ENCODE measurements at places on chromosomes 1 and 21.

DNA sequence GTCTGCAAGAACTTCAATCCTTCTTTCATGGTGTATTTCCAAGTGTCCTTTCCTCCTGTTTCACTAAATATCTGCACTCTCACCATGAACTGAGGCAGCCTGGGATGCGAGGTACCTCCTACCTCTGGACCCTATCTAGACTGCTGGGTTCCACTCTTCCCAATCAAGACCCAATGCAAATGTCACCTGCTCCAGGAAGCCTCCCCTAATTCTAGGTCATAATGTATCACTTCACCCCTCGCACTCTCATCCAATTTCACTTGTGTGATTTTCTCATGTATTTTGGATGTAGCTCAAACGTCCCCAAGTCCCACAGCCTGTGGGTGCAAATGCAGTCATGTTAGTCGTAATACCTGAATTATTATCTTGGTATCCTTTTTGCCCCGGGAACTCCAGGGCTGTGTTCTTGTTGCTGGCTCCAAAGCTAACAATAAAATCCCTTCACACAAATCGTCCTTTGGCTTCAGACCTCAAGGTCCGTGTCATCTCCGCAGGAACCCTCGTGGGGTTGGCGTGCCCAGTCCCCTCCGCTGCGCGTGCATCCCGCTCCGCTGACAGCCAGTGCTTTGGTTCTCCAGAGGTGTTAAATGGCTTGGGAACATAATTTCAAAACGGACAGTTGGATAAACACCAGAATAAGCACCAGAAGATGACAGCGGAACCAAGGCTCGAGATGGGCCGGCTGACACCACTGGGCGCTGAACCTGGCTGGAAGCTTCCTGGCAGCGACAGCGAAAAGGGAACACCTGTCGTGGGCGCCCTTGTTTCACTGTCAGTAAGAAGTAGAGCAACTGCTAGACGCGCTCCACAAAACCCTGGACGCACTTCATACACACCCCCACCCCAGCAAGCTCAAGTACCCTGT, 1.0 kb upstream of the BACH1 start:
- no peak for DNase-seq

GRCh38 chr1:54014009-54014629, 3.9 kb downstream of the LDLRAD1 start:
- DNase-seq: no peak

DNA sequence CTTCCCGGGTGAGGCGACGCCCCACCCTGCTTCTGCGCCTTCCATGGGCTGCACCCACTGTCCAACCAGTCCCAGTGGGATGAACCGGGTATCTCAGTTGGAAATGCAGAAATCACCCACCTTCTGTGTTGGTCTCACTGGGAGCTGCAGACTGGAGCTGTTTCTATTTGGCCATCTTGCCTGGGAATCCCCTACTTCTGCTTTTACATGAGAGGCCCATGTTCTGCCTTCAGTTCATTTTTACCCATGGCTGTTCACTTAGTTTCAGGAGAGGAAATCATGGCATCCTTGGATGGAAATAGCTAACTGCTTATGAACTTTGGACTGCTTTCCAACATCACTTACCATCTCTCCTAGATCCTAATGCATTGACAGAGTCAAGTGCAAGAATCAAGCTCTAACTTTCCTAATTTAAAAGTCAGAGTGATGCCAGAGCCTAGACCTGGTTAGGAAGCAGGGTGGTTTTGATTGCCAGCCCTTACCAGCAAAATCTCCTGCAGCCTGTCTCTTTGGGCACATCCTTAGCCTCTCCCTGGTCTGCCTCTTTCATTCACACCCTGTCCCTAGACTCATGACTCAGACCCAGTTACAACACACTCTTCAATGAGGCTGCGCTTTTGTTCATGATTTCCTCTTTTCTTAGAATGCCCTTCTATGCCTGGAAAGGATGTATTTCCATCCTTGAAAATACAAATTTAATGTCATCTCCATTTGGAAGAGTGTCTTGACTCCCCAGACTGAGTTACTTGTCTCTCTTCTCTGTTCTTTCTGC, 137.2 kb downstream of the KCTD3 start:
- DNase-seq: no peak

DNA sequence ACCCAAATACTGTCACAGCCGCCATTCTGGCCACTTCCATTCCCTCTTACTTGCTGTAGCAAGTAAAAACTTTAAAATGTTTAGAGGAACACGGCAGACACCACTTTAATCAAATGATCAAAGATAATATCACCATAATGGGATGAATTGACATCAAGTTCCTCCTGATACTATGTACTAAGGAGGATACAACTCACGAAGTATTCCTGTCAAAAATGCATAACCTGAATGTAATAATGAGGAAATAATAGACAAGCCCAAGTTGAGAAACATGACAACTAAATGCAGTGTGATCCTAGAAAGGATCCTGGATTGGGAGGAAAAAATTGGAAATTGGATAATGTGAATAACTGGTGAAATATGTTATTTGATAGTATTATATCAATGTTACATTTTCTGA, 3.9 kb downstream of the KDF1 start:
- DNase-seq: no peak

GRCh38 chr1:182229921-182230491, 161.6 kb downstream of the GLUL start:
- peak; percentile 56 for DNase-seq

DNA sequence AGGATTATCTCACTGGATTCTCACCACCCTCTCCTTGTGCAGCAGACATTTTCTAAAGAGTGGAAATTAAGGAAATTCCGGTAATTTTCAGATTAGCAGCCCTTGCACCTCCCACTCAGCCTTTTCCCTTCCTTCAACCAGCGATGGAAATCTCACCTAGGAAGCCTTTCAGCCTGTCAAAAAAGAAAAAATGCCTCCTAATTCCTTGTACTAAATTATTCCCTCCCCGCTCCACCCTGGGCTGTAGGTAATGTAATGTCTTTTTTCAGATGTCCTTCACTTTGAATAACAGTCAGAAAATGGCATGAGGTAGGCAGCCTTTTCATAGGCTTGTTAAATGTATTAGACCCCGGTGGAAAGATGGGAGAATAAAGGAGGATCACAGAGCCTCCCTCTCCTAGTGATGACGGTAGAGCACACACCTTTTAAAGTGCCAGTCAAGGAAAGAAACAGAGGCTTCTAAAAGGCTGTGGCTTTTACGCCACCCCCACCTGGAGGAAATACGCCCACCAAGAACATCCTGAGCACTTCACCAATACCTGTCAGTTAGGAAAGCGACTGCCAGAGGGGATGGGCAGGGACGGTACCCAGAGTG, 62.8 kb upstream of the NEK2 start:
- no peak for DNase-seq

GRCh38 chr1:3763351-3764125, 9.0 kb upstream of the SMIM1 start:
- DNase-seq: no peak

DNA sequence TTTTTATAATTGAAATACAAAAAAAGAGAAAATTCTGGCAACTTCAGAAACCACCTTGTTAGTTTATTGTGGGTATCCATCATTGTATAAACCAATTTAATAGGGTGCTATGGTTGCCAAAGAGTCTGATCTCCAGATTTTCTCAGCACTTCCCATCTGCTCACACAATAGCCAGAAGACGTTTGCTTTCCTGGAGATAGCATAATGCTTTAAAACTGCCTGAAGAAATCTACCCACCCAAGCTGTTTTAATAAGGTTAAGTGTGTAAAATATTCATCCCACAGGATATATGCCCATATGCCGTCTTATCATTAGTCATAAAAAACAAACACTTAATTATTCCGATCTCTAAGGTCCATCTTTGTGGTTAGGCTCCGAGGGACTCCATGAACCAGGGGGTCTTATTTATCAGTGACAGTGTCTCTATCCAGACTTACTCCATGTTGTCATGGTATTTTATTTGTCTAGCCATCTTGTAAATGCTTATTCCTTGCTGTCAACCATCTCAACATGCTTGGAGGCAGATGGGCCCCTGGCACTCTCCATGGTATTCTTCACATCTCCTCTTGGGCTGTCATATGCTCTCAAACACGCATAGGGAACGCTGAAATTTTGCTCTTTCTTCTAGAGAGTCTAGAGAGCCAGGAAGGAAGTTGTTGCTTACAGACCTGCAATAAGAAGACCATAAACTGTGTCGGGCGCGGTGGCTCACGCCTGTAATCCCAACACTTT, 58.5 kb downstream of the MAP10 start:
- DNase-seq: no peak

DNA sequence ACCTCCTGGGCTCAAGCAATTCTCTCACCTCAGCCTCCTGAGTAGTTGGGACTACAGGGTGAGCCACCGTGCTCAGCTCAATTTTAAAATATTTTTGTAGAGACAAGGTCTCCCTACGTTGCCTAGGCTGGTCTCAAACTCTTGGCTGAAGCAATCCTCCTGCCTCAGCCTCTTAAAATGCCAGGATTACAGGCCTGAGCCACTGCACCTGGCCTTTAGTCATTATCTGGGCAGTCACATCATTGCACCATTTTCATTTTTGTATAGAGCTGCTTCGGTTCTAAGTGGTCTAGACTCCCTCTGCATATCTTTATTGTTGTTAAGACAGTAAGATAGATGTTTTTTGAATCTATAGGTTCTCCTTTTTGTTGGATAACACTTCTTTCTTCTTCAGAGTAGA, 39.9 kb downstream of the ATF3 start:
- DNase-seq: no peak

- DNase-seq: no peak
Observed at GRCh38 chr1:53535846-53536245, 76.6 kb downstream of the DMRTB1 start.

GRCh38 chr1:172883844-172884243, 166.9 kb downstream of the TNFSF18 start:
- no peak for DNase-seq

DNA sequence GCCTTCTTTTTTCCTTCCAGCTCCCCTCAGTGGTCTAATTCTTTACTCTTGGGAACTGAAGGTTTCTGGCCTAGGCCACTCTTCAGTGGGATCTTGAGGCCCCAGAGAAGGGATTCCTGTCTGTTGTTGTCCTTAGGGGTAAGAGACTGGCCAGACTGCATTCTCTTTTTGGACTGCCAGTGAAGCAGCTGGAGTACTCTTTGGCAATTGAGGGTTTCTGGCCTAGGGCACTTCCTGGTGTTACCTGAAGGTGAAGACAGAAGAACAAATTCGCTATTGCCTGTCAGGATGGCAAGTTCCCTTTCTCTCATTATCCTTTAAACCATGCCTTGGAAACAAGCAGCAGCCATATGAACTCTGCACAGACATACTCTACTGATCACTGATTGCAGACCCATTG, 286.6 kb upstream of the ZP4 start:
- DNase-seq: no peak

DNA sequence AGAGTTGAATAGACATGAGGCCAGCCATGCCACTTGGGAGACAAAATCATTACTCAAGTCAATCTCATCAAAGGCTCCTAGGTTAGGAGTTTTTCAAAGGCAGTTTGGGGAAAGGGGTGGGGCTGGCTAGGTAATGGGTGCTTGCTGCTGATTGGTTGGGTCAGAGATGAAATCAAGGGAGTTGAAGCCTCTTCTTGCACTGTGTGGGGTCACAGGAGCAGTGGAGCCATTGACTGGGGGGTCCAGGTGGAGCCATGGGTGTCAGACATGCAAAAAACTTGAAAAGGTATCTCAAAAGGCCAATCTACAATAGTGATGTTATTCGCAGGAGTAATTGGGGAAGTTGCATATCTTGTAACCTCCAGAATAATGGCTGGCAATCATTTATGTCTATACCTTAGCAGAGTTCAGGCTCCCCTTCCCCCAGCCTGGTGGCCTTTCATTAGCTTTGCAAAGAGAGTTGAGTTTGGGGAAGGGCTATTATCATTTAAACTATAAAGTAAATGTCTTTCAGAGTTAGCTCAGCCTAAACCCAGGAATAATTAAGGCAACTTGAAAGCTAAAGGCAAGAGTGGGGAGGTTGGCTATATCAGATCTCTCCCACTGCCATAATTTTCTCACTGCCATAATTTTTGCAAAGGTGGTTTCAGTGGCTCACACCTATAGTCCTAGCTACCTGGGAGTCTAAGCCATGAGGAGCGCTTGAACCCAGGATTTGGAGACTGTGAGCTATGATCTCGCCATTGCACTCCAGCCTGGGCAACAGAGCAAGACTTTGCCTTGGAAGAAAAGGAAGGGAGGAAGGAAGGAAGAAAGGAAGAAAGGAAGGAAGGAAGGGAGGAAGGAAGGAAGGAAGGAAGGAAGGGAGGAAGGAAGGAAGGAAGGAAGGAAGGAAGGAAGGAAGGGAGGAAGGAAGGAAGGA, 7.8 kb upstream of the PINK1 start:
- no peak for DNase-seq

GRCh38 chr1:50236656-50237055, 127.9 kb downstream of the ELAVL4 start:
- no peak for DNase-seq

DNA sequence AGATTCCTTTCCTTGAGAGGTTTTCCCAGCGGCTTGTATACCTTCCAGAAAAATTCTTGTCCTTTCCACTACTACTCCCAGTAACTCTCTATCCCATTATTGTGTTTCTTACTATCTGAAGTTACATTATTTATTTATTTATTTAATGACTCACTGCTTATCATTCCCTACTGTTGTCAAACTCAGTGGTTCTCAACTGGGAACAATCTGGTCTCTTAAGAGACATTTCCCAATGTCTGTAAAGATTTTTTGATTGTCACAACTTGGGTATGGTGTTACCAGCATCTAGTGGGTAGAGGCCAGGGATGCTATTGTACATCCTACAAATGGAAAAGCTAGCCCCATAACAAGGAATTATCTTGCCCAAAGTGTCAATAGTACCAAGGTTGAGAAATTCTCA, 771.5 kb upstream of the ADGRL2 start:
- DNase-seq: no peak

DNA sequence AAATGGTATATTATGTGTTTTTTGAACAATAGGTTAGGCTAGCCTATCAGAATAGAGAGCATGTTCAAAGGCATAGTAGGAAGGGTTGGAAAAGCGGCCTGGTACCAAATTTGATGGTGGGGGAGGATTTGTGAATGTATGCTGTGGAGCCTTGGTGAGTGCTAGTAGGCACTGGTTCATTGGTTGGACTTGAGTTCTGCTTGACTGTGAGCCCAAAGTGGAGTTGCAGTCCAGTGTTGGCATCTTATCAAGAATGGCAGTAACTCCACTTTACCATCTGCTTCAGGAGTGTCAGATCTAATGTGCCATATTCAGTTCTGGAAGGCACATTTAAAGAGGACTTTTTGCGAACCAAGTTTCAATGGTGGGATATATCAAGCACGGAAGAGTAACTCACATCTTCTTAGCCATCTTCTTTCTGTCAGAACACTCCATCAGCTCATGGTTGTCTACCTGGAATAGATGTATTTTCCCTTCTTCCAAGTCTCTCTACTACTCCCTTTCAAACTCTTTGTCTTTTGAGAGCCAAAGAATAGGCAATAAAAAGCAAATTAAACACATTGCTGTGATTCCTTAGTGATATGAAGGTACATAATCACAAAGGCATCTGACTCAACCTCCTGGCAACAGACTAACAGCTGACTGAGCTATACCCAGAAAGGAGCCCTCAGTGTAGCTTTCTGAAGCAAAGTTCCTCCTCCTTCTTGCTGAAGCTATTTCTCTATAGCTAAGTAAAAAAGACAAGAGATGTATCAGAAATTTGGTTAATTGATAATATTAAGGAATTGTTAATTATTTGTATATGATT, 21.7 kb downstream of the LRRC8B start:
- no peak for DNase-seq
